Pericardium fibroblast (primary cell): ENCODE measurements at places on chromosomes 16 and 17. TPM values are rescaled to one million over a fixed set of nuclear protein-coding genes. Genes with fewer than 3 reads are reported as not detected.

The SAMD14 gene
- total RNA-seq, result 1.4 and 3.2 TPM in 2 replicates

The VMO1 gene
- 0.17 and 0.58 TPM in 2 replicates for total RNA-seq

The GPRC5C gene
- total RNA-seq, result 6.9 and 54.8 TPM in 2 replicates

The SDR42E1 gene
- under 0.01 TPM in 1 of 2 replicates, not detected in the other for total RNA-seq

The SCPEP1 gene
- total RNA-seq, result 57.3 and 85.4 TPM in 2 replicates

The ASPHD1 gene
- 11.7 and 20.4 TPM in 2 replicates for total RNA-seq

The IRX3 gene
- 11.2 TPM in 2 replicates for total RNA-seq

The GNAO1 gene
- total RNA-seq, result under 0.01 and 0.34 TPM in 2 replicates

The GABARAP gene
- 916 and 1,059 TPM in 2 replicates for total RNA-seq

The CIITA gene
- total RNA-seq, result 0.09 and 0.35 TPM in 2 replicates

The TM4SF5 gene
- total RNA-seq, result not detected in 2 replicates
